ENCODE measurements at places on chromosomes 5 and 9.

GRCh38 chr5:150156027-150156368 is 353 bp upstream of the PDGFRB start:
- no peak for DNase-seq

GRCh38 chr5:108451269-108451668 is 69.4 kb upstream of the FBXL17 start:
- no peak for DNase-seq

GRCh38 chr5:10719965-10720364 is 41.1 kb downstream of the DAP start:
- DNase-seq, result no peak

DNA sequence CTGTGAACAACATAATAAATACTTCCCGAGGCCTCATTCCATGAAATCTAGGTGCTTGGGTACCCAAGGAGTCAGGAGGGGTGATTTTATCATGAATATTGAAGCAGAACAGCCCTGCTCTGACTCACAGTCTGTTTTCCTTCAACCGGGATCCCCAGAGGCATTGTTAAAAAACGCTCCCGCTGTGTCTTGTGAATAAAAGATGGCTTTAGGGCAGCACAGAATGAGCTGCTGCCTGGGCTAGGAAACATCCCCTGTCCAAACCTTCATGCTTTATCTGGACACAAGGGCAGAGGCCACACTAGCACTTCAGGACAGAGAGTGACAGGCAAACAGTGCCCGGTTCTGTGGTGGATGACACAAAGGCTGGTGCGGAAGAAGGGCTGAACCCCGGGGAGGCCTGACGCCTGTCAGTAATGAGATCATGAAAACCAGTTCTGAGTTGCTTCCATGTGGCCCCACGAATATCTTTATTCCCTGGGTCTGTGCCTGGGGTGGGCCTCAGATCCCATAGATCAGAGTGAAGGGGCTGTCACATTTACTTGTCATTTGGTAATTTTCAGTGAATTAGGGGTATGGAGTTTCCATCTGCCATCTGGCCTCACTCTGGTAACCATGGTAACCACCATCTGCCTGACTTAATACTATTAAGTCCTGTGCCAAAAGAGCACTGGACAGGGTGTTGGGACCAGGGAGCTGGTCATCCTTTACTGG is 2.6 kb downstream of the IGFBPL1 start:
- DNase-seq, result no peak

GRCh38 chr9:100674419-100675122 is 96.7 kb downstream of the CAVIN4 start:
- no peak for DNase-seq

DNA sequence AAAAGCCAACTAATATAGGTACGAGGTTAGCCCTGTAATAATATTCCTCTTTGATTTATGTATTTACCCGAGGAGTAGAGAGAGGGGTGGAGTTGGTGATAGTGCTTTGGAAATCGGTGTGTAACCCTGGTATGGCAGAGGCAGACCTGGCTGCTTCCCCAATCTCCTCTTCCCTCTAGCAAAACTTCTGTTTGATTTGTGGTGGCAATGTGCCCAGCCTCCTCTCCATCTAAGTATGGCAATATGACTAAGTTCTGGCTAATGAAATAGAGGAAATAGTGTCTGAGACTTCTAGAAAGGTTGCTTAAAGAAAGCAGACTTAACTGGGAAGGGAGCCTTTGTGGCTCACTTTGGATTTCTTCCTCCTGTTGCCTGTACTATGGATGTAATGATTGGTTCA is 491.1 kb downstream of the ENC1 start:
- DNase-seq, result no peak

GRCh38 chr9:107919263-107919662 is 429.7 kb upstream of the KLF4 start:
- DNase-seq, result no peak

DNA sequence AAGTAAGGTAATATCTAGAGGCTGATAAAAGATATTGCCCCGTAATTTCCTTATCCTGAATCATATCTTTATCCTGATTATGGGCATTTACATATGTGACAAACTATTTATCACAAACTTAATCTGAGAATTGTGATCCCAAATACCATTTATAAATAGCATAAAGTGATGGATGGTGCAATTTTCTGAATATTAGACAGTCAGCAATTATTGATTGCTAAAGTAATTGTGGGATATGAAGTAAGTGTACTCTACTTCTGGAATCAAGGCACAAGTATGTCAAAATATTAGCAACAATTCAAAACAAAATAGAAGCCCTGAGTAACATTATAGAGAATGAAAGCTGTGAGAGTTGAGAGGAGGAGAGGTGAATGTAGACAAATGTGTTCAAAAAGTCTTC is 361.9 kb upstream of the CDH6 start:
- no peak for DNase-seq

GRCh38 chr5:127935398-127935797 is 148.2 kb upstream of the SLC12A2 start:
- DNase-seq, result no peak

- no peak for DNase-seq
Measured at GRCh38 chr5:89255845-89256463, 373.0 kb upstream of the MEF2C start.

GRCh38 chr5:14146725-14147124 is 3.6 kb downstream of the TRIO start:
- no peak for DNase-seq

DNA sequence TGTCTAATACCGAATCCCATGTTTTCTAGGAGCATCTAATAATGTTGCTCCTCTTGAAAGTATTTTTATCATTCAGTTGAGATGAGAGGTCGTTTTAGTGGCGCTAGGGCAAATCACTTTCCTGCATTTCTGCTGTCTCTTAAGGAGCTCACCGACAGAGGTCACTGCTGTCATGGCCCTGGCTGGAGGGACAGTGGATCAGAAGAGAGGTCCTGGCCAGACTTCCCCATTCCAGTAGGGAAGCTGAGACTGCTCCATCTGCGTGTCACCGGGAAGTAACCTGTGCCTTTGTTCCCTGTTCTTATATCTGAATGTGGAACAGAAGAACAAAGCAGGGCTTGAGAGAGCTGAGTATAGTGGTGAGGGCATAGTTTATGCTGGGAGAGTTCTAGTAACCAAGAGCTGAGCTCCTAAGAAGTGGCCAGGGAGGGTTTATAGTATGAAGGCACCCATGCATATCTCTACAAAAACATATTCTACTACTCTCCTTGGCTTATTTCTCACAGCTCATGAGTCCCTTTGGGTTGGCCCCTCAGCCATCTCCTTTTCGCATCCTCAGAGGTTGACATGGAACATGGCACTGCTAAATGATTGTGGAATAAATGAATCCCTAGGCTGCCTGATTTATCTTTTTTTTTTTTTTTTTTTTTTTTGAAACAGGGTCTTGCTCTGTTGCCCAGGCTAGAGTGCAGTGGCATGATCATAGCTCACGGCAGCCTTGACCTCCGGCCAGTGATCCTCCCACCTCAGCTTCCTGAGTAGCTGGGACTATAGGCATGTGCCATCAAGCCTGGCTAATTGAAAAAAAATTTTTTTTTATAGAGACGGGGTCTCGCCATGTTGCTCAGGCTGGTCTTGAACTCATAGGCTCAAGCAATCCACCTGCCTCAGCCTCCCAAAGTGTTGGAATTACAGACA is 27.2 kb downstream of the ATP6V0E1 start:
- DNase-seq, result no peak

DNA sequence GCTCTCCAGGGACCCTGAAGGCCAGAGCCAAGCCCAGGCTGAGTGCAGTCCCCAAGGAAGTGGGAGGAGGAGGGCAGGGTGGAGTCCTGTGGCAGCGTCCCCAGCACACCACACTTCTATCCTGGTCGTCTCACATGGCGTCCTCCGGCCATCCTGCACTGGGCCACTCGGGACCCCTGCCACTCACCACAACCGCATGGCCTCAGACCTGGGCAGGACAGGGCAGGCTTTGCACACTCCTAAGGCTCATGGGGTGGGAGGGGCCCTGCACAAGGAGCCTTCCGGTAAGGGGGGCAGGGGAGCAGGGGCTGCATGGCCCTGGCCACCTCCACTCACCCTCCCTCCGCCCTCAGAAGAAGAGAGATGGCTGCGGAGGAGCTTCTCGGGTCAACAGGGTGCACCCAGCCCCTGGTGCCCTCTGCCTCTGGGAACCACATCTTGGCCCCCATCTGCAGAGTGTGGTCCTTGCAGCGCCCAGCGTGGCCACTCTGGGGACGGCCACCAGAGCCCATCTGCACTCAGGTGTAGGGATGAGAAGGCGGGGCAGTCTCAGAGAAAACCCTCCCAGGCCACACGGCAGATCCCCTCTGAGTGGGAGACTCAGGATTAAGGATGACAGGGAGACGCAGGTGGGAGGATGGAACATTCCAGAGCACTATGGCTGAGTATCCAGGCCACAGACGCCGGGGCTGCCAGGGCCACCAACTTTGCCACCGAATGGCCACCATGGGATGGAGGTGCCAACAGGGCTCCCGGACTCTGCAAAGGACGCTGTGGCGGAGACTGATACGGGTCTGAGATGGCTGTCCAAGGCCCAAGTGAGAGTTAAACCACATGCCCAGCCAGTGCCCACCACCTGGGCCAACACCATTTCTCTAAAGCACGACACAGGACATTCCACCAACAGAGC is 7.6 kb downstream of the TPPP start:
- DNase-seq, result no peak

- no peak for DNase-seq
Measured at GRCh38 chr9:112327718-112328450, 5.5 kb downstream of the PTBP3 start.

DNA sequence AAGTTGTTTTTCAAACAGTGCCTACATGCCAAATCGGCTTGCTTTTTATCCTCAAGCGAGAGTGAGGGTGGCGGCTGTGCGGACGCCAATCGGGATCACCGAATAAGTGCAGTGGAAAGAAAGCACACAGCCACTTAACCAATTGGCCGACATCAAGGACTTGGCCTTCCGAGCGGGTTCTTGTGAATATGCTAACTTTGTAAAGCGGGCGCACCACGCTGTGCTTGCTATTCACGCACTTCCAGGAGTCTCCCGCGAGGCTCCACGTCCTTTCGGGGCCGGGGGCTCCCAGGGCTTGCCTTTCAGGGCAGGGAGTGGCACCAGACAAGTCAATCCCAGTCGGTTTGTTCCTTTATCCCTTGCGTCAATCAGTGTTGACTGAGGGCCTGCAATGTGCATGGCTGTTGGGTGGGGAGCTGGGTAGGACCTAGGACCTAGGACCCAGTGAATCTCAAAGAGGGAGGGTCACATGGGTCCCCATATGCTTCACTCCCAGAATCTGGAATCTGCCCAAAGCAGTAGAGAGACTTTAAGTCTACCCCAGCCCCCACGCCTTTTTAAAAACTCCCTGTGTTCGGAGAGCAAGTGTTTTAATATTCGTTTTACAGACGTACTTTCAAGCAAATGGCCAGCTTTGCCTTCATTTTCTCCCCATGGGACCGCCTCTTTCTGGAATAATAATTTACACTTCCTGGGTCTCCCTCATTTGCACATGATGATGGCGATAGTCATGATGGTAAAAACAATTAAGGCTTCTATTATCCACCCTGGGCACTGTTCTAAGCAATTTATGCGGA is 2.0 kb upstream of the GCNT4 start:
- no peak for DNase-seq

GRCh38 chr5:145830594-145830993 is 4.5 kb downstream of the PRELID2 start:
- DNase-seq, result no peak

GRCh38 chr5:53378590-53379247 is 101.7 kb upstream of the FST start:
- no peak for DNase-seq

GRCh38 chr5:76958991-76959767 is 6.3 kb downstream of the CRHBP start:
- no peak for DNase-seq

- DNase-seq, result no peak
Measured at GRCh38 chr9:24832307-24832706, 286.6 kb upstream of the IZUMO3 start.

- DNase-seq, result no peak
Measured at GRCh38 chr9:136190237-136190601, 14.7 kb downstream of the LHX3 start.

DNA sequence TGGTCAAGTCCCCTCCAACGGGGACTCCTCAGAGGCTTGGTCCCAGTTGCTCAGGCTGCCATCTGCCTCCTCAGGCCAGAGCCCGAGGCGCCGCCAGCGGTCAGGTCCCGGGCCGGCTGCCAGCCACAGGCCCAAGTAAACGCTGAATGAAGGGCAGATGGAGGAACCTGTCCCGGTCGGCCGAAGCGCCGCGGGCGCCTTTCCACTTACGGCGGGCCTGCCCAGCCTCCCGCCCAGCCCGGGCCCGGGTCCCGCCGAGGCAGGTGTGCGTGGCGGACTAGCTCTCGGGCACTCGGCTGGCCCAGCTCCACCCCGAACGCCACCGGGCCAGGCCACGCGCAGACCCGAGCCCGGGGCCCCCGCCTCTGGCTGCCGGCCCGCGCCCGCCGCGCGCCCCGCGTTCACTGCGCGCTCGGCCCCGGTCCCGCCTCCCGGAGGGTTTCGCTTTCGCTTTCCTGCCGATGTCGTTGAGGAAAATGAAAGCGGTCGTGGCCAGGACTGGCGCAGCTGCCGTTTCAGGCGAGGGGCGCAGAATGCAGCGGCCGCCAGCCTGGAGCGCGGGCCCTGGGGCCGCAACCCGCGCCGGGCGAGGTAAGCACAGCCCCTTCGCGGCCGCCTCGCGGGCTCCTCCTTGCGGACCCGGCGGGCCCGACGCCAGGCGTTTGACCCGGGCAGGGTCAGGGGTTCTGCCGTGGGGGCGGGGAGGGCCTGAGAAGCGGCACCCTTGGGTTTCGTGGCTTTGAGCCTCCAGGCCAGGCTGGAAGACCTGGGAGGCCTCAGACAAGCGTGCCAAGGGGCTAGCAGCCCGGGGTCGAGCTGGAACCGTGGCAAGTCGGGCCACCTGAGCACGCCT is 41.2 kb downstream of the SLC22A5 start:
- DNase-seq, result peak; percentile 90

GRCh38 chr5:73883646-73884045 is 257.6 kb downstream of the ARHGEF28 start:
- DNase-seq, result no peak

DNA sequence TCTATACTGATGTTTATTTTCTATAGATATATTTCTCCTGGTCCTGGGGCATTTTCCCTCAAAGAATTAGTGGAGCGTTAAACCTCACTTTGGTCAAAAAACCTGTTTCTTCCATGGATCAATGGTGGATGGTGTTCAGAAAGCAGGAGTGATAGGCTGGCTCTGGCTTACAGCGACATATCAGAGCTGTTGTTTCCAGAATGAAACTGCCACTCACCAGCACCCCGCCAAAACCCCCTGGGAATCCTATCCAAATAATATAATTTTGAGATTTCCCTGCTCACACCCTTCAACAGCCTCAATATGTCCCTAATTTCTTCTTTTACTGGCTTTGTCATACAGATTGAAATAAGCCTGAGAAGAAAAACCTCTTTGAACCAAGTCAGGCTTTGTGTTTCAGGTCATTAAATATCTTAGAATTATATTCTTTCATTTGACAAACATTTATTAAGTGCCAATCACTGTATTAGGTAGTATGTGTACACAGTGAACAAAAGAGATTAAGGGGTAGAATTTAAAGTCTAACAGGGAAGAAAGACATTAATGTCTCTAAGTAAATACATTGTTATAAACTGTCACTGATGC is 144.5 kb upstream of the GPR151 start:
- no peak for DNase-seq
